ENCODE measurements at places on chromosomes 7 and 10. TPM values are rescaled to one million over a fixed set of nuclear protein-coding genes. Genes with fewer than 3 reads are reported as not detected.

DNA sequence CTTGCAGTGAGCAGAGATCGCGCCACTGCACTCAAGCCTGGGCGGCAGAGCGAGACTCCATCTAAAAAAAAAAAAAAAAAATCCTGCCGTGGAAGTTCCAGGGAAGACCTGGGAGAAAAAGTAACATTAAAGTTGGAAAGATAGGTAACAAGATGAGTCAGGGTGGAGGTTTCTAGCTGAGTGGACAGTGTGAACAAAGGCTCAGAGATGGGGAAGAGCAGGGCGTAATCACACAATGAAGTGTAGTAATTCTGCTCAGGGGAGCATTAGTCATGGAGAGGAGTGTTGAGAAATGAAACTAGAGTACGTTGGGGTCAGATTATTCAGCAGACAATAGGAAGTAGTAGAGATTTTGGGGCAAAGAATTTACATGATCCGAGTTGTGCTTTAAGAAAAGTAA lies 21.6 kb upstream of the WASL start:
- no peak for DNase-seq
- peak overlapping the region; percentile 62 for H3K4me3 ChIP-seq
- peaks cover 4% of the 10 kb centered on the region for H3K36me3 ChIP-seq
- peak overlapping the region; percentile 62 for H3K27ac ChIP-seq
- H3K4me1 ChIP-seq, result peaks cover 2% of the 10 kb centered on the region

DNA sequence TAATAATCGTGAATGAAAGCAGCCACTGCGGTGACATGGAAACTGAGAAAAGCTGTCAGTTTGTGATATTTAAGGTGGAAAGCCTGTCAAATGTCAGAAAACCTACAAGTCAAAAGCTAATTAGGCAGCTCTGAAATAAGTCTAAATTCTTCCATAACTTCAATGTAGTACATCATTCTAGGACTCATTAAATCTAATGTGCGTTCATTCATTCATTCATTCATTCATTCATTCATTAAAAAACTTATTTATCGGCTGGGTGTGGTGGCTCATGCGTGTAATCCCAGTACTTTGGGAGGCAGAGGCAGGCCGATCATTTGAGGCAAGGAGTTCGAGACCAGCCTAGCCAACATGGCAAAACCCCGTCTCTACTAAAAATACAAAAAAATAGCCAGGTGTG lies 79.7 kb downstream of the ATE1 start:
- H3K27ac ChIP-seq, result no peak overlapping the region
- H3K27me3 ChIP-seq, result no peaks in the 10 kb centered on the region
- H3K36me3 ChIP-seq, result peaks cover 16% of the 10 kb centered on the region
- no peak overlapping the region for H3K4me3 ChIP-seq

GRCh38 chr10:100615241-100615640 lies 79.5 kb downstream of the HIF1AN start:
- DNase-seq, result no peak
- no peaks in the 10 kb centered on the region for H3K4me1 ChIP-seq
- H3K36me3 ChIP-seq, result no peaks in the 10 kb centered on the region
- H3K27me3 ChIP-seq, result peaks cover 60% of the 10 kb centered on the region

DNA sequence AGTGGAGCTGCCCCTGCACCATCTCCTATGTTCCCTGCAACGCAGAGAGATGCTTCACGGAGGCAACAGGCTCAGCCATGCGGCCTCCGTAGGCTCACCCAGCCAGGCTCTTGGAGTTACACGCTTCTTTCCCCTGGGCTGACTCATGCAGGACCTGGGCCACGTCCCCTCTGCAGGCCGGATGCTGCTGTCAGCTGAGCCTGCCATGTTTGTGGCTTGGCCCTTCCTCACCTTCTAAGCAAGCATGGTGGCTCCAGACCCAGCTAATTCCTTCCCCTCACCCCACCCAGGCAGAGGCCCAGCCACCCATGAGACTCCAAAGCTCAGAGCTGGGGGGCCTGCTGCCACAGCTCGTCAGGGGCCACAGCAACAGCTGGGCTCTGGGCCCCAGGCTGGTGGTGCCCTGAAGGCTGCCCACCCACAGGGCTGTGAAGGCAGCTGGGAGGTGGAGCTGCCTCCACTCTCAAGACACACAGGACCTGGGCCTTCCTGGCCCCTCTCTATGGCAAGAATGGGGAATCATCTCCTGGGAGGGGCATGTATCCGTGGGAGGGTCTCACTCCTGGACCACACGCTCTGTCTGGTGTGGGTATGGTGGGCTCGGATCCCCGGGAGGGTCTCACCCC lies 219.6 kb downstream of the ELFN1 start:
- H3K4me3 ChIP-seq, result no peak overlapping the region
- H3K27me3 ChIP-seq, result no peaks in the 10 kb centered on the region
- H3K27ac ChIP-seq, result peak overlapping the region; percentile 84
- H3K36me3 ChIP-seq, result peaks cover 6% of the 10 kb centered on the region

DNA sequence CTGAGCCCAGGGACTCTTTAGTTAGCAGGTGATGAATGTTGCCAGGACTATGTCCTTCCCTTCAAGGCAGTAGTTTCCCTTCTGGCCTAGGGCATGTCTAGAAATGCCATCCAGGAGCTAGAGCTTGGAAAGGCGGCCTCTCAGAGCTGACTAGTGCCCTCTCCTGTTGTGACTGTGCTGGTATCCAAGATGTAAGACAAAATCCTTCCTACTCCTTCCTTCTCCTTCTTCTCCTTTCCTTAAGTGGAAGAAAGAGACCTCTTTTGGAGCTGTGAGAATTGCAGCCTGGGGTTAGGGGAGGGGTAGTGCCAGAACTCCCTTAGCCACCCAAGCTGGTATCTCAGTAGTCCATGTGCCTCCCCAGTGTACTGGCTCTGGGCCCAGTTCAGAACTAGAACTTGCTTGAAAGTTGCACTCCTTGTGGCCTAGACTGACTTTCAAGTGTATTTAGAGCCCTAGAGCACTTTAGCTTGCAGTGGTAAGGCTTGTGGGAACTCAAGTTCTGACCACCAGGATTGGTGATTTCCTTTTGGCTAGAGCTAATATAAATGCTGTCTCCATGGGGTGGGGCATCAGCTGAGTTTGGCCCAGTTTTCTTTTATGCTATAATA lies 118.8 kb downstream of the NPSR1 start:
- no peaks in the 10 kb centered on the region for H3K4me1 ChIP-seq
- H3K27ac ChIP-seq, result no peak overlapping the region
- H3K4me3 ChIP-seq, result no peak overlapping the region
- no peaks in the 10 kb centered on the region for H3K36me3 ChIP-seq

- H3K4me1 ChIP-seq, result peaks cover 15% of the 10 kb centered on the region
- peaks cover 30% of the 10 kb centered on the region for H3K27me3 ChIP-seq
- DNase-seq, result no peak
- peak overlapping the region; percentile 66 for H3K4me3 ChIP-seq
Measured at GRCh38 chr7:80134115-80134535, 506 bp upstream of the GNAI1 start.

DNA sequence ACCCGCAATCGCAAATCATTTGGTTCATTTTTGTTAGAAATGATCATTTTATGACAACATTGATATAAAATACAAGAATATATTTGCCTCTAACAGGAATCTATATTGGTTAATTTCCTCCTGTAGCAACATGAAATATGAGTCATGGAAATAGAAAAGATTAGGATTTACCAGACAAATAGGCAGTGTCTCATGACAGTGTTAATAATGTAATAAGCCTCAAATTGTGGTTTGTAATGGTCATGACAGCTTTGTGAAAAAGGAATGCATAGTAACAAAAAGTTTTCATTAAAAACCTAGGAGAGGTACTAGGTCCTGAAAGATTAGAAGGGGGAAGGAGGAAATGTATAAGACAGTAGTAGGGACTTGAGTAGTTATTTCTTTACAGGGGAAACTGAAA lies 7.9 kb upstream of the SLK start:
- no peaks in the 10 kb centered on the region for H3K36me3 ChIP-seq
- no peak overlapping the region for H3K27ac ChIP-seq
- no peaks in the 10 kb centered on the region for H3K4me1 ChIP-seq
- no peak overlapping the region for H3K4me3 ChIP-seq
- peaks cover 8% of the 10 kb centered on the region for H3K27me3 ChIP-seq

DNA sequence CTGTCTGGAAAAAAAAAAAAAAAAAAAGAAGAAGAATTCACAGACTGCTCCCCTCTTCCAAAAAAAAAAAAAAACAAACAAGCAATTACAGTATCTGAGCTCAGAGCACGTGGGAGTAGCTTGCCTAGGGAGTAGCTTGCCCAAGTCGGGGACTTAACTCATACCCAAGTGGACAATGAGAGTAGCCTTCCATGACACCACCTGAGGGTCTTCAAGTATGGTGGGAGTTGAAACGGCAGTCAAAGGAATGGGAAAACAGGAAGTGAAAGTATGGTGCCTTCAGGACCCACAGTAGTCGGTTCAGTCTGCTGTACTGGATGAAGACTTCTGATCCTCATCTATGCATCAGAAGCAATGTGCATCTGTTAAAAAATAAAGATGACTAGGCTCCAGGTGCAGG lies 10.6 kb downstream of the VOPP1 start:
- H3K27ac ChIP-seq, result peak overlapping the region; percentile 96
- H3K36me3 ChIP-seq, result peaks cover 27% of the 10 kb centered on the region
- peak overlapping the region; percentile 8 for H3K4me3 ChIP-seq
- no peaks in the 10 kb centered on the region for H3K27me3 ChIP-seq
- no peak for DNase-seq

- H3K27ac ChIP-seq, result no peak overlapping the region
- H3K4me1 ChIP-seq, result no peaks in the 10 kb centered on the region
- no peak overlapping the region for H3K4me3 ChIP-seq
- H3K27me3 ChIP-seq, result no peaks in the 10 kb centered on the region
- DNase-seq, result no peak
Measured at GRCh38 chr10:81957976-81958375, 83.0 kb downstream of the NRG3 start.

DNA sequence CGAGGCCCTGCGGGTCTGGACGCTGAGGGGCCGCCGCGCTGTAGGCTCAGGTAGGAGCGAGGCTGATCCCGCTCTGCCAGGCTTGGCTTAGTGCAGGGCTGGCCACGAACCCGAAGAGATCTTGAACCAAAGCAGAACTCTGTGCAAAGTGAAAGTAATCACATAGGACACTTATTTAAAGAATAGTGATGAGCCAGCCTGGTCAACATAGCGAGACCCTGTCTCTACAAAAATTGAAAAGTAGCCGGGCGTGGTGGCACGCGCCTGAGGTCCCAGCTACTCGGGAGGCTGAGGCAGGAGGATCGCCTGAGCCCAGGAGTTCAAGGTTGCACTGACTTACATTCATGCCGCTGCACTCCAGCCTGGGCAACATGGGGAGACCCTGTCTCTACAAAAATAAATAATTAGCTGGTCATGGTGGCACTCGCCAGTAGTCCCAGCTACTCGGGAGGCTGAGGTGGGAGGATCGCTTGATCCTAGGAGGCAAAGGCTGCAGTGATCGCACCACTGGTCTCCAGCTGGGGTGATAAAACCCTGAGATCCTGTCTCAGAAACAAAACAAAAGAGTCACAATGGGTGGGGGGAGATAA lies 541 bp downstream of the ZSCAN25 start:
- peak overlapping the region; percentile 89 for H3K4me3 ChIP-seq
- peaks cover 8% of the 10 kb centered on the region for H3K36me3 ChIP-seq
- H3K4me1 ChIP-seq, result peaks cover 37% of the 10 kb centered on the region
- H3K27ac ChIP-seq, result peak overlapping the region; percentile 82
- H3K27me3 ChIP-seq, result no peaks in the 10 kb centered on the region
- DNase-seq, result no peak

- no peaks in the 10 kb centered on the region for H3K36me3 ChIP-seq
- H3K4me3 ChIP-seq, result no peak overlapping the region
- DNase-seq, result no peak
- no peaks in the 10 kb centered on the region for H3K27me3 ChIP-seq
- no peak overlapping the region for H3K27ac ChIP-seq
Measured at GRCh38 chr10:52956461-52956860, 183.9 kb upstream of the MBL2 start.

GRCh38 chr7:76296743-76297740 lies 5.4 kb upstream of the HSPB1 start:
- H3K4me1 ChIP-seq, result peaks cover 3% of the 10 kb centered on the region
- peaks cover 5% of the 10 kb centered on the region for H3K27me3 ChIP-seq
- no peak overlapping the region for H3K4me3 ChIP-seq
- no peak for DNase-seq
- no peak overlapping the region for H3K27ac ChIP-seq
- H3K36me3 ChIP-seq, result no peaks in the 10 kb centered on the region

- H3K36me3 ChIP-seq, result no peaks in the 10 kb centered on the region
- DNase-seq, result no peak
- no peak overlapping the region for H3K4me3 ChIP-seq
- H3K4me1 ChIP-seq, result no peaks in the 10 kb centered on the region
- no peak overlapping the region for H3K27ac ChIP-seq
Measured at GRCh38 chr7:88316456-88316855, 9.8 kb upstream of the STEAP4 start.

DNA sequence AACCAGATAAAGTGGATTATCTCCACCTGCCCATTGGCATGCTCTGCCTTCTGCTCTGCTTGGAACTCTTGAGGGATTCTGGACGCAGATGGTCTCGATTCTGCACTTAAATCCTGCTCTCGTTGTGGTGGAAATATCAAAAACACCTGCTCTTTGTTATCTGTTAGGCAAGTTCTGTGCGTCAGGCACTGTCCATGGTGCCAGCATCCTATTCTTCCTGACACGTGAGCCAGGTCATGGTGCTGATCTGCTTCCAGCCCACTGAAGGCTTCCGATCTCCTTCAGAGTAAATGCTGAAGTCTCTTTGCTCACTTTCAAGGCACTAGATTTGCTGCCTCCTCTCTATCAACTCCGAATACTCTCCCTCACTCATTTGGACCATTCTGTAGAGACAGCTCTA lies 505.6 kb downstream of the HTR7 start:
- H3K27me3 ChIP-seq, result no peaks in the 10 kb centered on the region
- no peaks in the 10 kb centered on the region for H3K4me1 ChIP-seq
- H3K27ac ChIP-seq, result no peak overlapping the region
- H3K4me3 ChIP-seq, result no peak overlapping the region

GRCh38 chr10:114151486-114151885 lies 22.5 kb downstream of the CCDC186 start:
- no peak overlapping the region for H3K27ac ChIP-seq
- peaks cover 18% of the 10 kb centered on the region for H3K4me1 ChIP-seq
- peaks cover 21% of the 10 kb centered on the region for H3K36me3 ChIP-seq
- no peak for DNase-seq
- no peak overlapping the region for H3K4me3 ChIP-seq

Gene C10orf90
- not detected for total RNA-seq

Gene SOSTDC1
- total RNA-seq, result not detected

Gene FGL2
- 1.4 TPM for total RNA-seq

Gene FAM24B
- total RNA-seq, result 19.7 TPM

Gene LIPJ
- total RNA-seq, result not detected

Gene FBXO24
- 0.21 TPM for total RNA-seq

Gene ARL4A
- total RNA-seq, result 9.4 TPM

Gene RSPH10B2
- total RNA-seq, result 0.53 TPM

Gene CXCL12
- total RNA-seq, result 2.0 TPM

All from natural killer cell treated with Interleukin-12 subunit alpha and Interleukin-12 subunit beta and Interleukin-15 and Interleukin-18, amount 100 ng/mL, for 72 hours (primary cell).